Endothelial cell (in vitro differentiated cells): ENCODE measurements at places on chromosomes 4 and X.

DNA sequence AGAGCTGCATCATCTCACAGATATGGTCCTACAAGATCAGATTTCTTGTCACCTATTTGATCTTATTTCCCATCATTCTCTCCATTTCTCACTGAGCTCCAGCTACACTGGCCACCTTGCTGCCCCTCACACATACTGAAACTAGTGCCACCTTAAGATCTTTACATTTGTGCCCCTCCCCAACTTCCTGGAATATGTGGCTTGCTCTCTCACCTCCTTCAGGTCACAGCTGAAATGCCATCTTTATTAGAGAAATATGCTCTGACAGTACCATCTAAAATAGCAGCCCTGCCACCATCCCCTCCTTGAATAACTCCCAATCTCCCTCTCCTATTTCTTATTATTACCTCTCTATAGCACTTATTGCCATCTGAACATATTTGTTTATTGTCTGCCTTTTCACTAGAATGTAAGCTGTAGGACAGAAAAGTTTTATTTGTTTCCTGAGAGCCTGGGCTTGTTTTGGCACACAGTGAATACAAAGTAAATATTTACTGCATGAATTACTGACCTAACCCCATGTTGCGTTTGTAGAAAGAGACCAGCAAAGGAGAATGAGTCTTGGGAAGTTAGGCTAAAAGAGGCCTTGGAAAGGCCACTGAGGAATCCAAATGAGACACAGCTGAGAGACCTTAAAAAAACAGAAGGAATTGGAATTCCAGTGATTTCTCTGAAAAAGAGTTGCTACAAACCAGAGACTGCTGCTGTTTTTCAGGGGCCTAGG is 22.7 kb downstream of the DYNLT3 start:
- no peak for DNase-seq

GRCh38 chrX:79462458-79462857 is 95.3 kb upstream of the ITM2A start:
- DNase-seq, result no peak

DNA sequence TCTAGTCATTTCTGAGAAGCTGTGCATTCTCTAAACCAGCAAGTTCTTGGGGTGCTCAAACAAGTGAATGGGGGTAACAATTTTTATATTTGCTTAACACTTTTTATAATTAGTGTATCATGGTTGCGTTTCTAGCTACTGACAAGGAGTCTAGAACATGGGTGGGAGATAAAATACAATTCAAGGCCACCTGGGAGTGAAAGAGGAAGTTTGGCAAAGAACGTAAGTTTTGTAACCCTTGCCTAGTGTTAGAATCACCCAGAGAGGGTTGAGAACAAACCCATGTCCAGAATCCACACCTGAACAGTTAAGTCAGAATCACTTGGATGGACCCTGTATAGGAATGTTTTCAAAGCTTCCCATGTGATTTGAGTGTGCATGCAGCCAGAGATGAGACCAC is 92.7 kb downstream of the AFF2 start:
- DNase-seq, result no peak

DNA sequence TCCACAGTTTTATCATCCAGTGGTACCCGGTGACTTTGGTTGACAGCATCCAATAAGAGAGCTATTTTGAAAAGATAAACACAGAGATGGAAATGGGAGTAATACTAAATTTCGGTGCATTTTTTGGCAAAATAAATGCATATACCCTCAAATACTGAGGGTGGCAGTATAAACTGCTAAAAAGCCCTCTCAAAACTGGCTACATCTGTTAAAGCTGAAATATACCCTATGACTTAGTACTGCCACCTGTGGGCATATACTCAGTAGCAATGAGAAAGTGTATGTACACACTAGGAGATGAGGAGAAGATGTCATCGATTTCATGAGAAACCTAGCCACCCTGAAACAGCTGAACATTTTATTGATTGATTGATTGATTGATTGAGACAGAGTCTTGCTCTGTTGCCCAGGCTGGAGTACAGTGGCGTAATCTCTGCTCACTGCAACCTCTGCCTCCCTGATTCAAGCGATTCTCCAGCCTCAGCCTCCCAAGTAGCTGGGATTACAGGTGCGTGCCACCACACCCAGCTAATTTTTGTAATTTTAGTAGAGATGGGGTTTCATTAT is 12.2 kb upstream of the TMEM128 start:
- DNase-seq, result no peak

DNA sequence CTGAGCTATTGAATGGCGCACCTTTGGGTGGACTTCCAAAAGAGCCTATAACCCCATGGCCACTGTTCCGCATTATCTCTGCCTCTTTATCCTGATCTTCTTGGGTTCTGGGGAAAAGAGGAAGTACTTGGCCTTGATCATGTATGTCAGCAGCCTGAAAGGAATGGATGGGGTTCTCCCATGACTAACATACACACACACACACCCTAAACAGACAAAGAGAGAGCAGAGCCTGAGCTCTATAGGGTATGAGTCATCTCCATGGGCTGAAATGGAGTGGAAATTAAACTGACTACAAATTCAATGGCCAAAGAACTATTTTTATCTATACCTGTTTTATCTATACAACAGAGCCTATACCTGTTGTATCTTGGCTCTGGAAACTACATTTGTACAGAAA is 141.5 kb upstream of the MTMR8 start:
- no peak for DNase-seq

GRCh38 chrX:133840415-133840814 is 145.0 kb downstream of the GPC3 start:
- no peak for DNase-seq

DNA sequence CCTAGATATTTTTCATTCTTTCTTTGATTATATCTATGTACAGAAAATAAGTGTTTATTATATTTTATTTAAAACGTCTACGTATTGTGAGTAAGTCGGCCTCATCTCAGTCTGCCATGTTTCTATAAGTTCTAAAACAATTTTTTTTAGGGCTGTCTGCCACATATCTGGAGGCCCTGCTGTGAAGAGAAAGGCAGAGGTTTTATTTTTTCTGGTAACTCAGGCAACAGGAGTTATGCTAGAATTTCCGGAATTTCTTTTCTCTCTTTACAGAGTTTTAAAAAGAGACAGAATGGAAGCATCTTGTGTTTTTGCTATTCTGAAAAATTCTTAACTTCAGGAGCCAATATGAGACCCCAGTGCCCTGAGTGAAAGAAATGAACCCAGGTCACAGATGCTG is 1124.0 kb upstream of the TENM3 start:
- no peak for DNase-seq

DNA sequence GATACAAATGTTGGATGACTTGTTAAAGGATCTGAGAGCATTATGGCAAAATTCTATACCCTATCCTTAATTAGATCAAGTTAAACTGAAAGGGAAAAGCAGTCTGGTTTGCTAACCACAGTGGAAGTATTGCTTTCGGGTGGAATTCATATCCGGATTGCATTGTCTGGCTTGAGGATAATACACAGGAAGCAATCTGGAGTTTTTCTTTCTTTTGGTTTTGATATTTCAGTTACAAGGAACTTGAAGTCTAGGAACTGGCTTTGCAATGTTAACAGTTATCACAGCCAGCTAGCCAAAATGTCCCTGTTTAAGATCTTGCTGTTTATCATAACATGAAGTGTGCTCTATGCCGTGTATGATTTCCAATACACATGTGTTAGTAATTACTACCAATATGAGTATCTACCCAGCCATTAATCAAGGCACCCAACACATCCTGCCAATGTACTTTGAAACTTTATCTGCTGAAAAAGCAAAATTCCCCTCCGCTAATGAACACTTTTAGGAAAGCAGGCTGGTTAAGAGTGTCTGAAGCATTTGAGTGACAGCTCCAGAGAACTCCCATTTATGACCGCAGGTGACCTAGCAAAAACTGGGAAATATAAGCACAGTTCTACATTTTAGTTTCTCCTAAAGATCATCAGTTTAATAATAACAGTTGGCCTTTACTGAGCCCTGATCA is 146.4 kb downstream of the PALLD start:
- DNase-seq, result no peak

DNA sequence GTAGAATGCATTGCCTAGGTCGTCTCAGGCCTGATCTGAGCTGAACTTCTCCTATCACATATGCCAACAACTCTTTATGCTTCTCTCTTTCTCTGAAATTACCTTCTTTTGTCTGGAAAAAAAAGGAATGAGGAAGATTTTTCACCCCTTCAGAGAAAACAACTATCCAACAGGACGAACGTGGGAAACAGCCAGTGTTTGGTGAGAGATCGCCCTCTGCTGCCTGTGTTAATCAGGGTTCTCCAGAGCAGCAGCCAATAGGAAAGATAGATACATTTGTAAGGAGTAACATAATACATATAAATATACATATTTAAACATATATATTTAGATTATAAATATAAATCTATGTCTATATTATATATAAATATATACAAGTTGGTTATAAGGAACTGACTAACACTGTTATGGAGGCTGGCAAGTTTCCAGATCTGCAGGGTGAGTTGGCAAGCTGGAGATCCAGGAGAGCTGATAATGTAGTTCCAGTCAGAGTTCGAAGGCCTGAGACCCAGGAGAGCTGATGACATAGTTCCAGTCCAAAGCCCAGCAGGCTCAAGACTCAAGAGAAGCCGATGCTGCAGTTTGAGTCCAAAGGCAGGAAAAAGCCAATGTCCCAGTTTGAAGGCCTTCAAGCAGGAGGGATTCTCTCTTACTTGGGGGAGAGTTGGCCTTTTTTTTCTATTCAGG is 13.3 kb downstream of the CETN2 start:
- peak; percentile 22 for DNase-seq

DNA sequence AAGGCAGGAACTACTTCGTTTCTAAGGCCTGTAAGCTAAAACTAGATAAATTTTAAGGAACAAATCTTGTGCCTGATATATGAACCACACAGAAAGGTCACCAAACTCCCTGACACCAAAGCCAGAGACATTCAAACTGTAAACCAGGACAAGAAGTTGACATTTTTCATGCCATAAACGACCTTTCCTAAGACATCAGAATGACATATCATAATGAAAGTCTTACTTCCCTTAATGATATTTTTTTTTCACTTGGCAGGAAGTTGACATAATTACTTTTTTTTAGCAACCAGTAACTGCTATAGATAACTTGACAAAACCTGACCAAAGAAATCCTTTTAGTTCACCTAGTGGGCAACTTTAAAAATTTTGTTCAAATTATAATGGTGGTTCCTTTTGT is 231.5 kb upstream of the AGTR2 start:
- DNase-seq, result no peak

GRCh38 chr4:110170861-110171260 is 27.6 kb downstream of the ELOVL6 start:
- no peak for DNase-seq

DNA sequence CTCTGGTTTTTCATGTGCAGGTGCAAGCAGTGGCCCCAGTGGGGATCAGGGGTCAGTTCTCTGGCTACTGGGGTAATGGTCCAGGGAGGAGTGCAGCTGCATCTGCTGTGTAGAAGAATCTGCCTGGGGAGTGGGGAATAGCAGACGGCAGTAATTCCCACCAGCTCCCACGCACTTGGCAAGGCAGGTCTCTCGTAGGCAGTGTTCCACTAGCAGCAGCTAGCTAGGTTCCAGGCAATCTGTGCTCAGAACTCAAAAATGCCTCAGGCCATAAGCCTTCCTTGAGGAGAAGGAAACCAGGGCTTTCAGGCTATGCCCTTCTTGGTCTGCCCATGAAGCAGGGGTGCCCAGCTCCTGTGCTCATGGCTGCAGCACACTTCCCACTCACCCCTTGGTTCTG is 38.8 kb downstream of the DCLK2 start:
- DNase-seq, result no peak

DNA sequence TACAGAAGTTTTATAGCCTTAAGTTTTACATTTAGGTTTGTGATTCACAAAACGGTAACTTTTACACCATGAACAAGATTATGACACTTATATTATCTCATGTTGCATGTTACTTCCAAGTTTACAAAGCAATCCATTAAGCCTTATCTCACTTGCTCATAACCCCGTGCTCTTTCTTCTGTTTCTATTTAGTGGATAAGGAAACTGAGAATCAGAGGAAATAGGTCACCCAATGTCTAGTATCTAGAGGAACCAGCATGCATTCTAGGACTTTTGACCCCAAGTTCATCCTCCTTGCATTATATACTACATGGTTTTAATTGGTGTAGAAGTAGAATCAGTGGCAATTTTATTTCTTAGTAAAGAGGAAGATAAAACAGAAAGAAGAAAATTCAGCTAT is 67.0 kb upstream of the ANXA3 start:
- no peak for DNase-seq

- DNase-seq, result no peak
These were observed 646 bp upstream of the SLC7A11 start for GRCh38 chr4:138242834-138243156.

GRCh38 chrX:13468096-13468495 is 101.3 kb upstream of the EGFL6 start:
- no peak for DNase-seq

- no peak for DNase-seq
These were observed 51.6 kb downstream of the ATP8A1 start for GRCh38 chr4:42605264-42605663.

- DNase-seq, result no peak
These were observed 188.8 kb upstream of the BMP3 start for GRCh38 chr4:80841587-80842281.

DNA sequence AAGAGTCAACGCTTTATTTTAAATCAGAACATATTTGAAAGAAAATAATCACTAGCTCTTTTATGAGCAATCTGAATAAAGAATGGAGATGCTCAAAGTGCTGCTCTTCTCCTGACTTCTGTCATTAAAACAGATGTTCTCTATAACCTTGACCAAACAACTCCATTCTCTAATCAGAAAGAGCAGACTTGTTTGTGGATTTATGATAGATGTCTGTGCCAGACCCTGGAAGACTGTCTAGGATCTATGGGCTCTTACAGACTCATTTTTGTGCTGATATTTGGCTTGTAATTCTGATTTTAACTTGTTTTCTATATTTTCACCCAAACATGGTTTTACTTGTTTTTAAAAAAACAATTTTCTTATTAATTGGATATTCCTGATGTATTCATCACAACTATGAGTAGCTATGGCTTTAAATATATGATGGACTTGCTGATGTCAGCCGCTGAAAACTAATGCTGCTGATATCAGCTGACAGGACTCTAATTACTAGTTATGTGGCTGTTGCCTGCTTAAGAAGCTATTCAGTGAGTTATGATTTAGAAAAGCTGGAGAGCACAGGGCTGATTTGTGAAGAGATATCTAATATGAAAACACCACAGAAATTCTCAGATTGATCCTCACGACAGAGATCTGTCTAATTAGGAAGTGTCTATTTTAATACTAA is 31.6 kb upstream of the MAML3 start:
- DNase-seq, result no peak

DNA sequence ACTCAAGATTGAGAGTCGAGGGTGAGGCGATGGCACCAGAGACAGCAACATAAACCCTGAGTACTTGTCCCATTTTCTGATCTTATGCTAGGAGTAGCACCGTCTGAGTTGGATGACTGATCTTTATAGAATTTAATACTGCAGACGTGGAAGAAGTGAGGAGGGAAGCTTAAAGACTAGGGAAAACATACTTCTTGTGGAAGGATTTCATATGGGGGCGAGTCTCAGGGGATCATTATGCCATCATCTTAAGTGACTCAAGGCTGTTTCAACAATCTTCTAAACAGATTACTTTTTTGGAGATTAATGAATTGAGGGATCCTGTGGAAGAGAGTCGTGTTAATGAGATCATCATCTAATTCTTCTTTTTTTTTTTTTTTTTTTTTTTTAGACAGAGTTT is 17.2 kb upstream of the FAT1 start:
- DNase-seq, result no peak
